GM19239 (cell line): ENCODE measurements at places on chromosomes 2 and 18.

DNA sequence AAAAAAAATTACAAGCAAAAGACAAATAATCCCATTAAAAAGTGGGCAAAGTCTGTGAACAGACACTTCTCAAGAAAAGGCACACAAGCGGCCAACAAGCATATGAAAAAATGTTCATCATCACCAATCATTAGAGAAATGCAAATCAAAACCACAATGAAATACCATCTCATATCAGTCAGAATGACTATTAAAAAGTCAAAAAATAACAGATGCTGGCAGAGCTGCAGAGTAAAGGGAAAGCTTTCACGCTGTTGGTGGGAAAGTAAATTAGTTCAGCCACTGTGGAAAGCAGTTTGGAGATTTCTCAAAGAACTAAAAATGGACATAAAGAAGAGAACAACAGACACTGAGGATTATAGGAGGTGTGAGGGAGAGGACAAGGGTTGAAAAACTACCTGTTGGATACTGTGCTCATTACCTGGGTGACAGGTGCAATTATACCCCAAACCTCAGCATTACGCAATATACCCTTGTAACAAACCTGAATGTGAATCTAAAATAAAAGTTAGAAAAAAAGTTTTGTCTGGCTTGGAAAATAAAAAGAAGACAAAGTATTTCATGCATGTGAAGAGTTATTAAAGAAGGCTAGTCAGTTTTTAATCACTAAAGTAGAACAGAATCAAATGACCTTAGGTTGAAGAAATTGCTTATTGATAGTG lies 8.7 kb upstream of the ACSL3 start:
- DNase-seq = no peak

- DNase-seq = no peak
Observed at GRCh38 chr2:88808652-88809051, 117.2 kb downstream of the RPIA start.

DNA sequence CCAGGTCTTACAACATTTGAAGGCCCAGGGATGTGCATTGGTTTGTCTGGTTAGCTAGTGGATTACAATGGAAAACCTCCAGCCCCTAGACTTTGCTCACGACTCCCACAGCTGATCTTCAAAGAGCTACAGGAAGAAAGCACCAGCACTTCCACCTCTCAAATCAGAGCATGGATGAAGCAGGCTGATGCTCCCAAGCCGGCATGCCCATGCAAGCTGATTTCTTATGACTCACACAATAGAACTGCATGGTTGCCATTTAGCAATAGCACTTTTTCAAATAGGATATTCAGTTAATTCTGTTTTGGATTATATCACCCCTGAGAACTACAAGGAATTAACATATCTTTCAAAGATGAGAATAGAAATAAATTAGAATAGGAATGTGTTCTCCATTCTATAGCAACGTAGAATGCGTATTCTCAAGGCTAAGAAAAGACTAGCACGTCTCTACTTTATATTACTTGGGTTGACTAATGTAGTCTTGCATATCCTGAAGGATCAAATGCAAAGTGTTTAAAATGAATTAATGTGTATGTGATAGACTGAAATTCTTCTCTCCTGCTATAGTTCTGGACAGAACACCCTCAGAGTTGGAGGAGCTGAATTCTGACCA lies 292.4 kb downstream of the TRIB2 start:
- no peak for DNase-seq

- no peak for DNase-seq
Observed at GRCh38 chr2:129296806-129297205, 682.7 kb upstream of the RAB6C start.
